Fibroblast of lung (primary cell): ENCODE measurements at places on chromosomes 2 and 18.

GRCh38 chr2:44866152-44866551 is 75.3 kb upstream of the SIX3 start:
- no peak for DNase-seq

DNA sequence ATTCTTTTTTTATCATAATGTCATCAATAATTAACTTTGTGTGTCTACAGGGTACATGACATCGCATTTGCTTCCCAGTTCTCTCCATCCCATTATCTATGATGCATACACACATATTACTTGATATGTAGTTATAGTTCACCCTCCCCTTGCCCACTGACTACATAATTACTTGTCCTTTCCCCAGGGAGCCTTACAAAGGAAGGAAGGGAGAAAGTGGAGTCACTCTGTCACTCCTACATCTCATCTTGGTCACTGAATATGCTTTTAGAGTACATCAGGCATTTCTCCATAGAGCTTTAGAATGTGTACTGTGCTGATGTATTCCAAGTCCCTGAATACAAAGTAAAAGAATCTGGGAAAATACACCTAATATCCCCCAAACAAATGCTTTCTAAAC is 6.0 kb upstream of the DTNA start:
- DNase-seq, result no peak

DNA sequence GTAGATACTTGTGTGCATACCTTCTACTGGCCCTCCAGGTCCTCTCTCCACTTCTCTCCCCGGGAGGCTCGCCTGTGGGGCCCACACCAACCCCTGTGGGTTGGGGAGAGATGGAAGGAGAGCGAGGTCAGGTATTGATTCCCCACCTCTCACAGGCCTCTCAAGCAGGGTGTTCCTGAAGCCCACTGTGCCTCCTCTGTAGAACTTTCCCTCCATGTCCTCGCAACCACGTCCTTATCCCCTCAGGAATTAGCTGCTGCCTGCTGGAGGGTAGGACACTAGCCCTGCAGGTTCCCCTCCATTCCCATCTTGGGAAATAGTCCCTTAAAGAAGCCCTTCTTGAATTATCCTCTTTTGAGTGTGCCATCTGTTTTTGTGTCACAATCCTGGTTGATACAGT is 38.9 kb upstream of the KLF11 start:
- DNase-seq, result no peak

DNA sequence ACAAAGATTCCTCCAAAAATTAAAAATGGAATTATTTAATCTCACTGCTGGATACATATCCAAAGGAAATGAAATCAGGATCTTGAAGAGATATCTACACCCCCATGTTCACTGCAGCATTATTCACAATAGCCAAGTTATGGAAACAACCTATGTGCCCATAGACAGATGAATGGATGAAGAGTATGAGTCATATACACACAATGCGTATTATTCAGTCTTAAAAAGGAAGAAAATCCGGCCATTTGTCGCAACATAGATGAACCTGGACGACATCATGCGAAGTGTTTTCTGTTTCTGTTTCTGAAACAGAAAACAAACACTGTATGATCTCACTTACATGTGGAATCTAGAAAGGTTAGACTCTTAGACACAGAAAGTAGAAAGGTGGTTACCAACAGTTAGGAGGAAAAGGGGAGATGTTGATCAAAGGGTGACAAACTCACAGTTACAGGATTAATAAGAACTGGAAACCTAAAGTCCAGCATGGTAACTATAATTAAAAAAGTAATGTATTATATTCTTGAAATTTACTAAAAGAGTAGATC is 87.8 kb upstream of the ERBB4 start:
- DNase-seq, result peak; percentile 47

- peak; percentile 1 for DNase-seq
Measured at GRCh38 chr18:34048423-34048822, 176.3 kb downstream of the NOL4 start.

- DNase-seq, result no peak
Measured at GRCh38 chr2:105237045-105237765, 4.3 kb upstream of the GPR45 start.

- no peak for DNase-seq
Measured at GRCh38 chr18:28078298-28078697, 98.6 kb downstream of the CDH2 start.

DNA sequence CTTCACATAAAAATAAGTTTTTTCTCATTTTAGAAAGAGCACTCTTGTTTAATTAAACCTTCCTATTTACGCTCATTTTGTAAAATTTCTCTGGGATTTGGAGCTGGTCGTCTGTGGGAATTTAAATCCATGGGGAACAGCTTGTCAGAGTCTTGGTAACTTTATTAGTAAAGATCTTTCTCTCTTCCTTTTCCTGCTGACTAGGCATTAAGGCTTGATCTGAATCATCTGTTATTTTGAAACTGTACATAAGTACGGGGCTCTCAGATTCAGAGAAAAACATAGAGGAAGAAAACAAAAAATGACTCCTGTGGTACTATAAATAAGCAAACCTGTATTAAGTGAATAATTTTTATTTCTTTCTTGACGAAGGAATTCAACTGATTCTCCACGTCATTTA is 150.2 kb downstream of the ST6GAL2 start:
- DNase-seq, result no peak

GRCh38 chr18:23631746-23632145 is 31.0 kb downstream of the ANKRD29 start:
- DNase-seq, result no peak

GRCh38 chr2:188720811-188721605 is 253.2 kb upstream of the COL3A1 start:
- DNase-seq, result peak; percentile 73

DNA sequence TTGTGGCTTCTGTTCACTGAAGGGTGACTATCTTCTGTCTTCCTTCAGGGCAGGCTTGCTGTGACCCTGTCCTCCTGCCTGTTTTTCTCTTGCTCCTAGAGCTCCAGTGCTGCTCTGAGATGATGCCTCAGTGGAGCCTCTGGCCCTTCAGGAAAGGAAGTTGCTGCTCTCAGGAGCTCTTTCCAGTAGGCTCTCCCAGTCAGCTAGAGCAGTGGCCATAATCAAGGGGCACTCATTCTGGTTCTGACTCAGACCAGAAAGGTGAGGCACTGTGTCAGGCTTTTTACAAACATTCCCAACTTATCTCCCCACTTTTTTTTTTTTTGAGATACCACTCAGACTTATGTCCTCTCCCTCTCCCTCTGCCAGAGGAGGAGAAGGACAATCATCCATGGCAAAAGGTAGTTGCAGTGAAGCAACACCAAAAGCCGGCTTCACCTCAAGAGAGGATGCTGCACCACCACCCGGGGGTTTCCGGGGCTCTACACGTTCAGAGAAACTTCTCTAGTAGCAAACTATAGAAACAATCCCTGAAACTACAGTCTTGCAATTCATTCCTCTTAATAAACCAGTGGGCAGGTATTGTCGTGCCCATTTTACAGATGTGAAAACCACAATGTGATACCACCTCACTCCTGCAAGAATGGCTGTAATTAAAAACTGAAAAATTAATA is 115.4 kb downstream of the ACTR3 start:
- no peak for DNase-seq

- DNase-seq, result peak; percentile 30
Measured at GRCh38 chr2:202158796-202159195, 79.6 kb downstream of the SUMO1 start.

DNA sequence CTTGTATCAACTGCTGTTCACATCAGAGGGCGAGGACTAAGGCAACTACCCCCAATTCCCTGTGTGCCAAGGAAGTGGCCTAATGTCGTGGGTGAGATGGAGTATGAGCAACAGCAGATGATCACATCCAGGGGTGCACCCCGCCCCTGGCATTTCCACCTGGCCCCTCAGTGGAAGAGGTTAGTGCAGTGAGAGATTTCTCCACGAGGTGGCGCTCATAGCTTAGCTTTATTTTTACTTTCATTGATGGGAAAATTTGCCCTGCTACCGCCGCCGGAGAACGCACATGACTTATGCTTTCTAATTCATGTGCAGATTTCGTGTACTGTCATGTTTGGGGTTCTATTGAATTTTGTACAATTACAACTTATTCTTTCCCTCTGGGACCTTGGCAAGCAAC is 470.6 kb upstream of the MEX3C start:
- peak; percentile 11 for DNase-seq

DNA sequence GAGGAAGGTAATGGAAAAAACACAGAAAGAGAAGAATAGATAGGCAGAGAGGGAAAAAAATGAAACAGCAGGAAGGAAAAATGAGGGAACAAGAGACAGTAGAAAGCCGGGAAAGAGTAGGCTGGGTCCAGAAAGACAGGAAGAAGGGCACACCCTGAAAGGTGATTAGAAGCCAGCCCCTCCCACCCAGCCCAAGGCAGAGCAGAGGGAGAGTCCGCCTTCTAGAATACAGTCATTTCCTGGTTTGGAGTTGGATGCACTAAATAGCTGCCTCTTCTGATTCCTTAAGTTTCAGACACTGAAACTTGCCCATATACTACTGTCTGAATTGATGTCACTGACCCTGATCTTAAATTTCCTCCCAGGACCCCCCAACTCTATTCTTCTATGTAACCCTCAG is 17.9 kb upstream of the DSG3 start:
- no peak for DNase-seq

- no peak for DNase-seq
Measured at GRCh38 chr2:30716123-30716900, 90.9 kb downstream of the CAPN13 start.

DNA sequence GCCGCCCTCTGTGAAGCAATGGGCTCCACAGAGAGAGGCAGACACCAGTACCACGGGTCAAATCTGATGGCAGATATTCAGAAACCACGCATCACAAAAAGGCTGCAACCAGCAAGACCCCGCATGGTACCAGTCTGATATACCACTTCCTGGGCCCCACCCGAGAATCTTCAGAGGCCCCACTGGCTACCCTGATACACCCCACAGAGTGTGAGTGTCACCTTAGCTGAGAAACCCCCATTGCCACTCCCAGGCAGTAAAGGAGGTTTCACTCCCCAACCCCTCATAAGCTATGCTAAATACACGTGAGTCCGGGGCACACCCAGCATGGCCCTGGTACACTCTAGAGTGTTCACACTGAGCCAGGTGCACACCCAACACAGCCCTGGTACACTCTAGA is 160.0 kb downstream of the EIPR1 start:
- no peak for DNase-seq

DNA sequence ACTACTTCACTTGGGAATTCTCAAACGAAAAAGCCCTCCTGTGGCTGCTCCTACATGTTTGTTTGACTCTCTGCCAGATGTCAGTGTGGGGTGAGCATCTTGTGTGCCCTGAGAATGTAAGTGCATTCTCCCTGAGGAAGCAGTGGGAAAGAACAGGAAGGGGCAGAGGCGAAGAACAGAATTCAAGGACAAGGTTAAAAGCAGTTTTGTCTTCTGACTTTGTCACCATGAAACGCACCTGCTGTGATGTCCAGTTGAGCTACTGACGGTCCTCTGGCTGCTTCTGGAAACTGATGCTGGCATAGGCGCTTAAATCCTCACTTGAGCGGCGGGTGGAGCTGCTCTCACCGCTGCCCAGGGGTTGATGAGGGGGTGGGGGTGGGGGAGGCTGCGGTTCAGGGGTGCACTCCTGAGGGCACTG is 4.9 kb downstream of the IRS1 start:
- peak; percentile 71 for DNase-seq

GRCh38 chr2:25178976-25179375 is 10.6 kb upstream of the POMC start:
- DNase-seq, result no peak

DNA sequence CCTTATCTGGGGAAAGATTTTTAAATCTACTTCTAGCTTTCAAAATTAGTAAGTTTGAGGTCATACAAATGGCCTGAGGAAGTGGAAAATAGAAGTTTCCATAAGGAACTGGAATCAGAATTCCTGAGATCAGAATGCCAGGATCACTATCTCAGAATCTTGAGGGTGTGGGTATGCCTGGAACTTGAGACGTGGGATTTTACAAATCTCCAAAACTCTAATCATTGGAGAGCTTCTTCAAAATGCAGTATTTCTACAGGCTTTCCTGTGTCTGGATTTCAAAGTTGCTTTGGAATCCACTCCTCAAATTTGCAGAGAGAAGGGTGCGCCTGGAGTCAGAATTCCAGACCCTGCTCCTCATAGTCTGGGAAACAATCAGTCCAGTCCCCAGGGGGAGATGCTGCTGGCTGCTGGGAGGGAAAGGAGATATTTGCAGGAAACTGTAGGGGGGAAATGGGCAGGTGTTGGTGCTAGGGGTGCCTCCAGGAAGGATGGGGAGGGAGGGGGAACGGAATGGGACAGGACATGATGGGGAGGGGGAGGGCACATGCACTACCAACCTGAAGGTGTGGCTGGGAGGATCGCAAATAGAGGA is 31.0 kb upstream of the CATIP start:
- no peak for DNase-seq

- DNase-seq, result peak; percentile 72
Measured at GRCh38 chr2:200609028-200609614, 23.3 kb downstream of the AOX1 start.

DNA sequence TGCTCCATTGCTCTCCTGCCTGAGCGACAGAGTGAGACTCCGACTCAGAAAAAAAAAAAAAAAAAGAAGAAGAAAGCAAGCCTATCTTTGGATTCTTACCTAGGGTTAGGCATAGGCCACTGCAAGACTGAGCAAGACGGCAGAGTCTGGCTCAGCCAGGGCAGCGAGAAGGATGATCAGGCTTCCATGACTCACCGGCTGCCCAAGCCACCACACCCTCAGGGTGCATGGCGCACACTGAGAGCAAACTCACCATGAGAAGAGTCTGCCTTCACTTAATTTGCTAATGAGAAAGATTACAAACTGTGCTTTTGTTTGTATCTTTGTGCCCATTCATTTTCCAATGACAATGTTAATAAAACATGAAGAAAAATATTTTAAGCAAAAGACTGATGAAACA is 8.2 kb downstream of the FAM110C start:
- no peak for DNase-seq

GRCh38 chr18:7230626-7231349 is at the start of gene LRRC30:
TSS of gene LRRC30 (plus strand) at chr18:7231089. CDS start at chr18:7231139, 50 bp downstream.
- no peak for DNase-seq

- DNase-seq, result peak; percentile 60
Measured at GRCh38 chr2:18178736-18179349, 300.4 kb downstream of the KCNS3 start.

DNA sequence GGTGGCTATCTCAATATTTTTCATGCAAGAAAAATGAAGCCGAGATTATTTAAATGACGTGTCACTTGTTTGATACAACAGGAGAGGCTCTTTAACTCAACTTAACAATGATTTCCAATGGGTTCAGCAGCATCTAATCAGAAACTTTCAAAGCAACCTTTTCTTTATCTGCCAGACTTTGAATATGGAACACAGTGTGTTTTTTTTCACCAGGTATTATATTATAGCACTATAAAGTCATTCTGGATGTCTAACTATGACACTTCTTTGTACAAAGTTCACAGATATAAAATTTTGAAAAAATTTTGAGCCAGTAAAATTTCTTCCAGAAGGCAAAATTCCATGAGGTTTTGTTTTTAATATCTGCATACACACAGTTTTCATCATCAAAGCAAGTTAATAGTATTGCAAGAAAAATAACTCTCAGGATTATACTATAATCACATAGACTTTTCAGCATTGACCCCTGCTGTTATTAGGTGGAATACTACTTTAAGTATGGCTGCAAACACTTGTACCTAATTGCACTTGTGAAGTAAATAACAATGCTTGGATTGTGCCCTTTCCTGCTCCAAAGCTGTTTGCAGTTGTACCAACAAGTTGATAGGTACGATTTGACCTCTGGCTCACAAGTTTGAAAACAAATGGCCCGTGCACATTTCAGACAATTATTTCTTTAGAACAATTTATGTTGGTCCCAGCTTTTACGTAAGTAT is 44.0 kb upstream of the DSG1 start:
- DNase-seq, result no peak

GRCh38 chr2:203626952-203627681 is 79.3 kb upstream of the CD28 start:
- DNase-seq, result peak; percentile 91

GRCh38 chr2:232593982-232594381 is 39.4 kb upstream of the EFHD1 start:
- DNase-seq, result no peak
